ENCODE measurements at places on chromosomes 7 and 10.

GRCh38 chr7:106196460-106197021 is 84.4 kb upstream of the SYPL1 start:
- no peak for DNase-seq
- no peaks in the 10 kb centered on the region for H3K36me3 ChIP-seq
- H3K4me1 ChIP-seq = peaks cover 4% of the 10 kb centered on the region
- no peaks in the 10 kb centered on the region for H3K27me3 ChIP-seq
- H3K27ac ChIP-seq = no peak overlapping the region

DNA sequence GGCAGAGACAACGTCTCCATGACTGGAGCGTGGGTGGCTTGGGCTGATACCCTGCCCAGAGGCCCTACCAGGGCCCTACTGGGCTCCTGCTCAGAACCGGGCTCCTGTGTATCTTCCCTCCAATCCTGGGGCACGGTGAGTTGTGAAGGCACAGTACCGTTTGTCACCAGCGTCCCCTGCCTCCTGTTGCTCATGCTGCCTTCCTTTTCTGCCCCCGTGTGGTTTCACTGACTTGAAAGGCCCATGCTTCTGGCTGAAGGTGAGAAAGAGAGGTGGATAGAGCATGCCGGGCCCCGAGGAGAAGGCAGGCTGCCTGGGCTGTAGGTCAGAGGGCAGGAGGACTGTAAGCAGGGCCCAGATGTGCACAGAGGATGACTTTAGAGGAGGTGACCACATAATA is 9.1 kb upstream of the DMBT1 start:
- H3K27me3 ChIP-seq = no peaks in the 10 kb centered on the region
- H3K4me3 ChIP-seq = no peak overlapping the region
- H3K27ac ChIP-seq = no peak overlapping the region
- H3K4me1 ChIP-seq = no peaks in the 10 kb centered on the region

DNA sequence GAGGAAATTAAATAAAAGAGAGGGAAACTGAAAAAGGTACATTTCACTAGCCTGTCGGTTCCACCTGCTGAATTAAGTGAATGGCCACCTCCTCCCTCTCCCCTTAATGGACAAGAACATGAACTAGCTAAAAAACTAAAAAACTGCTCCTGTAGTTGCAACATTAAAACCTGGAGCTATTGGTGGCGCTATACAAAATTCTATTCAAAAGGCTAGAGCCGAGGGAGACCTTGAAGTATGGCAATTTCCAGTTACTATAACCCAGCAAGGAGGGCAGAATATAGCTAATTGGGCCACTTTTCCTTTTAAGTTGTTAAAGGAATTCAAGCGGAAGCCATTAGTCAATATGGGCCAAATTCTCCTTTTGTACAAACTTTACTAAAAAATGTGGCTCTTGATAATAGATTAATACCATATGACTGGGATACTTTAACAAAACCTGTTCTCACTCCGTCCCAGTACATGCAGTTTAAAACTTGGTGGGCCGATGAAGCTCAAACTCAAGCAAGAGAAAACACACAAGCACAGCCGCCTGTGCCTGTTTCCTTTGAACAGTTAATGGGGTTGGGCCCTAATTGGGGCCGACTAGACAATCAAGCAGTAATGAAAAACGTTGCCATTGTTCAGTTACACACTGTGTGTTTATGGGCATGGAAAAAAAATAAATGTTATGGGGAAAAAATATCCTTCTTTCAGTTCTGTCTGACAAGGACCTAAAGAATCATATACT is 6.5 kb upstream of the CHST3 start:
- peaks cover 45% of the 10 kb centered on the region for H3K4me1 ChIP-seq
- H3K36me3 ChIP-seq = no peaks in the 10 kb centered on the region
- no peak overlapping the region for H3K4me3 ChIP-seq

GRCh38 chr10:116353817-116354216 is 29.6 kb downstream of the CCDC172 start:
- no peaks in the 10 kb centered on the region for H3K27me3 ChIP-seq
- H3K27ac ChIP-seq = no peak overlapping the region
- no peak overlapping the region for H3K4me3 ChIP-seq
- H3K4me1 ChIP-seq = no peaks in the 10 kb centered on the region

DNA sequence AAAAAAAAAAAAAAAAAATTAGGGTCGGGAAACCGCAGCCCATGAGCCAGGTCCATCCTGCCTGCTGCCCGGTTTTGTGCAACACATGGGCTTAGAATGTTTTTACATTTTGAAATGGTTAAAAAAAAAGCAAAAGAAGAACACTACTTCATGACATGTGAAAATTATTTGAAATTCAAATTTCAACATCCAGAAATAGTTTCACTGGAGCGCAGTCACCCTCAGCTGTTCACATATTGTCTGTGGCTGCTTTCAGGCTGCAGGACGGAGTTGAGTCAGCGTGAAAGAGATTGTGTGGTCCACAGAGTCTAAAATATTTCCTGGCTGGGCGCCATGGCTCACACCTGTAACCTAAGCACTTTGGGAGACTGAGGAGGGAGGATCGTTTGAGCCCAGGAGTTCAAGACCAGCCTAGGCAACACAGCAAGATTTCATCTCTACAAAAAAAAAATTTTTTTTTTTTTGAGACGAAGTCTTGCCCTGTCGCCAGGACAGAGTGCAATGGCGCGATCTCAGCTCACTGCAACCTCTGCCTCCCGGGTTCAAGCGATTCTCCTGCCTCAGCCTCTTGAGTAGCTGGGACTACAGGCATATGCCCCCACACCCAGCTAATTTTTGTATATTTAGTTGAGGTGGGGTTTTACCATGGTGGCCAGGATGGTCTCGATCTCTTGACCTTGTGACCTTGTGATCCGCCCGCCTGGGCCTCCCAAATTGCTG is 63.9 kb upstream of the ECHDC3 start:
- DNase-seq = no peak
- H3K4me1 ChIP-seq = peaks cover 16% of the 10 kb centered on the region
- H3K27me3 ChIP-seq = no peaks in the 10 kb centered on the region

DNA sequence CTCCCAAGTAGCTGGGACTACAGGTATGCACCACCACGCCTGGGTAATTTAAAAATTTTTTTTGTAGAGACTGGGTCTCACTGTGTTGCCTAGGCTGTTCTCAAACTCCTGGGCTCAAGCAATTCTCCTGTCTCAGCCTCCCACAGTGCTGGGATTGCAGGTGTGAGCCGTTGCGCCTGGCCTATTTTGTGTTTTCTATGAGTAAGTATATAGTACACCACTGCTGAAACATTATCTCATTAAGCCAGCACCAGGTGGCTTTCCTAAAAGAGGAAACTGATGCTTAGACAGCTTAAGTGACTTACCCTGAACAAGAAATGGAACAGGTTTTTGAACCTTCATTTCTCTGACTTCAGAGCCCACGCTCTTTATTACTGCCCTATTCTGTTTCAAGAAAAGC is 7.8 kb upstream of the PTPN12 start:
- DNase-seq = no peak
- no peaks in the 10 kb centered on the region for H3K36me3 ChIP-seq
- no peak overlapping the region for H3K27ac ChIP-seq
- no peaks in the 10 kb centered on the region for H3K27me3 ChIP-seq
- H3K4me3 ChIP-seq = no peak overlapping the region

DNA sequence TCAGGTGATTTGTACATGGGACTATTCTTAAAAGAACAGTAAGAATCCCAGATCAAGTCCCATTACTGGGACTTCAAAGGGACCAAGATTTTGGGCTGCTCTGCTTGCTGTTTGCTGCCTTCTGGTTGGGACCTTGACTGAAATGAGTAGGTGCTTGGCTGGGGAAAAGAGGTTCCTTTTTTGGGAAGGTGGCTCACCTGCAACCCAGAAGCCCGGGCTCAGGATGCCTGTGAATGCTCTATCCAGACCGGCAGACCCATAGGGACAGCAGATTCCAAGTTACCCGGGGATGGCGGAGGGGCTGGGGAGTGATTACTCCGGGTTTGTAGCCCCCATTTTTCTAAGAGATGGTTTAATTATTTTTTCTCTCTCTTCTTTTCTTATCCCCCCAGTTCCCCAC is 104.0 kb downstream of the CPXM2 start:
- H3K36me3 ChIP-seq = no peaks in the 10 kb centered on the region
- H3K27me3 ChIP-seq = peaks cover 3% of the 10 kb centered on the region
- H3K4me1 ChIP-seq = no peaks in the 10 kb centered on the region
- no peak overlapping the region for H3K27ac ChIP-seq

DNA sequence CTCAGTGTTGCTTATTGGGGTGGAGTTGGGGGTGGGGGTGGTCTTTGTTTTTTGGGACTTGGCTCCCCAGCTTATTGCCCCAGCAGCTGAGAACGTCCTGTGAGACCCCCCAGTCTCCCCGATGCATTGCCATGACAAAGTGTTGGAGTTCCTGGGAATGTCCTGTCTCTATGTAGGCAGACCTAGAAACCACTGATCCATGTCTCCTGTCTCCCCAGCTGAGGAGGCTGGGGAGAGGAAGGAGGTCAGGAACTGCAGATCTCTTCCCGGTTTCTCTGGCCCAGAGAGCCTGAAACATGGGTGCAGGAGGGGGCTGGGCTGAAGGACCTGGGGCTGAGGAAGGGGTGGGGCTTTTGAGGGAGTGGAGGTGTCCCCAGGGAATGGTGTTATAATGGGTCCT is 80.2 kb upstream of the GTF2IRD1 start:
- H3K36me3 ChIP-seq = peaks cover 22% of the 10 kb centered on the region
- H3K27me3 ChIP-seq = no peaks in the 10 kb centered on the region
- DNase-seq = no peak
- no peaks in the 10 kb centered on the region for H3K4me1 ChIP-seq
- no peak overlapping the region for H3K4me3 ChIP-seq

- H3K27me3 ChIP-seq = no peaks in the 10 kb centered on the region
- DNase-seq = no peak
- no peak overlapping the region for H3K4me3 ChIP-seq
- no peaks in the 10 kb centered on the region for H3K4me1 ChIP-seq
- no peak overlapping the region for H3K27ac ChIP-seq
Observed at GRCh38 chr7:145106001-145106400, 270.1 kb upstream of the TPK1 start.

DNA sequence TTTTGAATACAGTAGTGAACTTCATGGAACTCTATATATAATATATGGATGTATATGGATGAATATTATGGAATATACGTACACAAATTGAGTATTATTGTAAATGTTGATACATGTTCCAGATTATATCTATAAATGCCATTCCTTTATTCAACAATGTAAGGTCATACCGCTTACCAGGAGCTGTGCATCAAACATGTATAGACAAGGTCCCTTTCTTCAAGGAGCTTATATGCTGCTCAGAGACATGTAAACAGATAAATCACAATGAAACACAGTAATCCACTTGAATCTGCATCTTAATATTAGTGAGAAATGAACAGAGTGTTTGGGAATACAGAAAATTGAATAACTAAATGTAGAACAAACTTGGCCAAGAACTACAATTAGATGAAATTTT is 898 bp upstream of the SEM1 start:
- H3K27me3 ChIP-seq = no peaks in the 10 kb centered on the region
- peaks cover 8% of the 10 kb centered on the region for H3K4me1 ChIP-seq
- DNase-seq = no peak
- H3K4me3 ChIP-seq = no peak overlapping the region
- no peaks in the 10 kb centered on the region for H3K36me3 ChIP-seq

DNA sequence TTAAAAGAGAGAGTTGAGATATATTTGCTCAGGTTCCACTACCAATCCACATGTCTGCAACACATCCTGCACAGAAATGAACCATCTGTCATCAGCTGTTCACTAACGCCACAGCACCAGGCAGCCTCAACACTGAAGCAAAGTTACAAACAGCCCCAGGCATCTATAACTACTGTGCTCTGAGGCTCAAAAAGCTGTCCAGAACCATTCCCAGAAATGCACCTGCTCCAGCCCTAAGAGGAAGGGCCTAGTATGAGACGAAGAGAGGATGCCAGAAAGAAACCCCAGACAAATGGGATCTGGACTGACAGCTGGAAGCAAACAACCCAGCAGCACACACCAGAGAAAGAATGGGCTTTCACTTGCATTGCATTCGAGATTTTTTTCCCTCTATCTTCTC is 159.3 kb downstream of the ELMO1 start:
- H3K4me3 ChIP-seq = no peak overlapping the region
- no peak for DNase-seq
- no peaks in the 10 kb centered on the region for H3K36me3 ChIP-seq
- no peaks in the 10 kb centered on the region for H3K27me3 ChIP-seq

GRCh38 chr10:86335831-86336230 is 30.8 kb downstream of the GRID1 start:
- no peak for DNase-seq
- H3K27me3 ChIP-seq = no peaks in the 10 kb centered on the region
- H3K4me3 ChIP-seq = no peak overlapping the region
- no peaks in the 10 kb centered on the region for H3K36me3 ChIP-seq

- no peaks in the 10 kb centered on the region for H3K27me3 ChIP-seq
- no peaks in the 10 kb centered on the region for H3K4me1 ChIP-seq
- H3K36me3 ChIP-seq = no peaks in the 10 kb centered on the region
- H3K27ac ChIP-seq = no peak overlapping the region
- DNase-seq = no peak
Observed at GRCh38 chr7:38907066-38907465, 1.9 kb downstream of the VPS41 start.

DNA sequence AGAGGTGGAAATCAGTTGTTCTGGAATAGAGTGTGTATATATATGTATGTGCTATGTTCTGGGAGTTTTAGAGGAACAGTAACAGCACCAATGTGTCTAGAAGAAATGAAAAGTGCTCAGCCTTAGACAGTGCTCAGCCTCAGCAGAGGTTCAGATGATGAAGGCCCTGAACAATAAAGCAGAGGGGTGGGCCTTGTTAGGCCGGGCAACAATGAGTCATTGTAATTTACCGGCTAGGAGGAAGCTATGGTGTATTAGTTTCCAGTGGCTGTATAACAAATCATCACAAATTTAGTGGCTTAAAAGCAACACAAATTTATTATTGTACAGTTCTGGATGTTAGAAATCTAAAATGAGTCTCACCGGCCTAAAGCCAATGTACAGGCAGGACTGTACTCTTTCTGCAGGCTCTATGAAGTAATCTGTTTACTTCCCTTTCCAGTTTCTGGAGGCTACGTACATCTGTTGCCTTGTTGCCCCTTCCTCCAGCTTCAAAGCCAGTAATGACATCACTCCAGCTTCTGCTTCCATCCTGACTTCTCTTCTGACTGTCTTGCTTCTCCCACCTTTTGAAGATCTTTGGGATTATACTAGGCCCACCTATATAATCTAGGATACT is 84.6 kb downstream of the CH25H start:
- H3K4me3 ChIP-seq = no peak overlapping the region
- H3K4me1 ChIP-seq = peaks cover 13% of the 10 kb centered on the region
- DNase-seq = no peak
- no peaks in the 10 kb centered on the region for H3K27me3 ChIP-seq
- H3K36me3 ChIP-seq = no peaks in the 10 kb centered on the region

GRCh38 chr10:16799621-16800020 is 17.6 kb downstream of the RSU1 start:
- H3K4me3 ChIP-seq = no peak overlapping the region
- H3K27ac ChIP-seq = no peak overlapping the region
- no peaks in the 10 kb centered on the region for H3K36me3 ChIP-seq
- DNase-seq = no peak
- H3K27me3 ChIP-seq = no peaks in the 10 kb centered on the region

Data from esophagus squamous epithelium (tissue), 5 donors.